Stimulated activated CD8-positive, alpha-beta memory T cell treated with anti-CD3 and anti-CD28 coated beads, Interleukin-7, amount 100 ng/mL, for 1 hour (primary cell): ENCODE measurements at places on chromosomes 11 and 22.
A peak's percentile ranks its signal among the peaks of the same experiment; 100 is the strongest.

DNA sequence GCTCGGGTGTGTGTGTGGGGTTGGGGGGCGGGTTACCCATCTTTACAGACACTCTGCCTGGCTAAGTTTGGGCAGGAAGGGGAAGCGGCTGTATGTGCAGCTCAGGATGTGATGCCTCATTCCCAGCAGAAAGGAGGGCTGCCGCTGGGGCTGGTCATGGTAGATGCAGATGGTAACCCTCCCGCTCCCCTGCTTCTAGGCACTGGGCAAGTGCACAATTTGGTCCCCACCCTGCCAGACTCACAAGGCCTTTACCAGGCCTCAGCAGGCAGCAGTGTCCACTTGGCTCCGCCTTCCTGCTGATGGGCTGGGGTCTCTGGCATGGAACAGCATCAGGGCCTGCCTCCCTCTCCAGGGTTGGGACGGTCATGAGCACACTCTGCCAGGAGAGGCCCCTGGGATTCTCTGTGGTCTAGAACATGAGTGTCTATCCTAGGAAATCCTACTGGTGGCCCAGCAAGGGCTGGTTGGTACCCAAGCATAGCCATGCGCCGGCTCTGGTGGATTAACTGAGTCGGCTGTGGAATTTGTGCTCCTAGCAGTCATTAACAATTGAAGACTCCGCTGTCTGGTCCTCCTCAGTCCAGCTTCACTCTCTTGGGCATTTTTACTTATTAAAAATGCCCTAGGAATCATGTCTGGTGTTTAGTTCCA lies 4.2 kb downstream of the LMO1 start:
- no peak for DNase-seq

DNA sequence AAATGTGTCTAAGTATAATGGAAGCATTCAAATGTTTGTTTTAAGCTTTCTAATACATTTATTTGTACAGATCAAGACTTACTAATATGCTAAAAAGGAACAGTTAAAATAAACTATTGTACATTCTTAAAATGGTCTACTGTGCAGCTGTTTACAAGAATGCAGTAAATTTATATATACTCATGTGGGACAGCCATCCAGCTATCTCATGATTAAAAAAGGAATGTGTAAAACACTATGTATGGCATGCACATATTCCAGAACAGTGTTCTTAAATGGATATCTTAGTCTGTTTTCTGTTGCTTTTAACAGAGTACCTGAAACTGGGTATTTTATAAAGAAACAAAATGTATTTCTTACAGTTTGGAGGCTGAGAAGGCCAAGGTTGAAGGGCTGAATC lies 30.2 kb upstream of the CSTF3 start:
- DNase-seq: no peak

- DNase-seq: no peak
Observed at GRCh38 chr11:81070948-81071347, 1630.1 kb upstream of the TENM4 start.

DNA sequence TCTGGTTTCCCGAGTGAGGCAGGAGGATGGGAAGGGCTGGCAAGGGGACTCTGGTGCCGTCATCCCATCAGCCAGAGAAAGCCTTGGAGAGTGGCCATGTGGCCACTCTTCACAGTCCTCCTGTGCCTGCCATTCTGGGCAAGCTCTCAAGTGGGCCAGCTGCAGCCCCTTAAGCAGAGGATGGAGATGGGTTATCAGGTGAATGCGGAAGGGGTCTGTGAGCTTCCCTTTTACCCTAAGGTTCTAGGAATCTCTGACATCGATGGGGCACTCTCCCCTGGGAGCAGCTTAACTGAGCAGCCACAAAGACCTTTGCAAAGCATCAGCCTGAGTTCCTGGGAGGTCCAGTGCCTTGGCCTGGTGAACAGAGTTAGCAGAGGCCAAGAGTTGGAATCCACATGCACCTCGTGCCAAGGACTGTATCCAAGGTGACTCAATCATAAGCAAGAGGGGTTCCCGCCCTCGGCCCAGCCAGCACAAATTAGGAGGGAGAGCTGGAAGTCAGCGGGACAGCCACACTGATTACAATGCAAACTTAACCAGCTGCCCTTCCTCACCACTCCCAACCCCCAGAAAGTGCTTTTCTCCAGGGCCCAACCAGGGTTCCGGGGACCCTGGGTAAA lies 193.6 kb downstream of the BUD13 start:
- DNase-seq: no peak

DNA sequence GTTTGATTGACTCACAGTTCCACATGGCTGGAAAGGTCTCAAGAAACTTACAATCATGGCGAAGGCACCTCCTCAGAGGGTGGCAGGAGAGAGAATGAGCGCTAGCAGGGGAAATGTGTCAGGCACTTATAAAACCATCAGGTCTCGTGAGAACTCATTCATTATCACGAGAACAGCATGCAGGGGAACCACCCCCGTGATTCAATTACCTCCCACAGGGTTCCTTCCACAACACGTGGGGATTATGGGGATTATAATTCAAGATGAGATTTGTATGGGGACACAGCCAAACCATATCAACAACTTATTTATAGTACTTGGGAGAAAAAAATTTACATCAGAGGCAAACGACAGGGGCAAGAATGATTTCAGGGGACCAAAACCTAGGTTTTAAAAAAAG lies 3.0 kb downstream of the ME3 start:
- no peak for DNase-seq

GRCh38 chr11:19226378-19227195 lies 14.2 kb downstream of the E2F8 start:
- no peak for DNase-seq

DNA sequence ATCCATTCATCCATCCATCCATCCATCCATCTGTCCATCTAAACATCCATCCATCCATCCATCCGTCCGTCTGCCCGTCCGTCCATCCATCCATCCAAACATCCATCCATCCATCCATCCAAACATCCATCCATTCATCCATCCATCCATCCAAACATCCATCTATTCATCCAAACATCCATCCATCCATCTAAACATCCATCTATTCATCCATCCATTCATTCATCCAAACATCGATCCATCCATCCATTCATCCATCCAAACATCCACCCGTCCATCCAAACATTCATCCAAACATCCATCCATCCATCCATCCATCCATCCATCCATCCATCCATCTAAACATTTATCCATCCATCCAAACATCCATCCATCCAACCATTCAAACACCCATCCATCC lies 45.3 kb upstream of the SMIM38 start:
- no peak for DNase-seq

- DNase-seq: peak; percentile 77
Observed at GRCh38 chr11:57568330-57568766, 876 bp upstream of the UBE2L6 start.

- DNase-seq: no peak
Observed at GRCh38 chr11:78039919-78040671, 17.0 kb upstream of the KCTD14 start.

DNA sequence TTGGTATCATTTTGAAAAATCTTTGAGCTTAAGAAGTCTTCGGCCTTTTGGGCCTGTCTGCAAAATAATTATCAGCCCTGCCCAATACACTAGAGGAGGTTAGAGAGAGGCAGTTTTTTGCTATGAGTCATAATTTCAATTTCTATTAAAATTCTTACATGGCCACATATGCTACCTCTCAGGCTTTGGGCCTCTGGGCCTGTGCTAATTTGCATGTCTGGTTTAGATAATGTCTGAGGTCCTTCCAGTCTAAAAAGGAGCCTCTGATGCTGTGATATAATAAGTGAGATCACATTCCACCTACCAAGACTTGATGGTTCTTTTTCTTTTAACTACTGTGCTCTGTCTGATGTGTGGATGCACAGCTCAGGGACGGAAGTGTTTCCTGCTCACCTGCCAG lies 70.8 kb downstream of the KCNJ1 start:
- DNase-seq: no peak

GRCh38 chr22:35638001-35638400 lies 10.2 kb upstream of the APOL6 start:
- no peak for DNase-seq

- no peak for DNase-seq
Observed at GRCh38 chr11:12286606-12287005, 90.8 kb upstream of the PARVA start.

DNA sequence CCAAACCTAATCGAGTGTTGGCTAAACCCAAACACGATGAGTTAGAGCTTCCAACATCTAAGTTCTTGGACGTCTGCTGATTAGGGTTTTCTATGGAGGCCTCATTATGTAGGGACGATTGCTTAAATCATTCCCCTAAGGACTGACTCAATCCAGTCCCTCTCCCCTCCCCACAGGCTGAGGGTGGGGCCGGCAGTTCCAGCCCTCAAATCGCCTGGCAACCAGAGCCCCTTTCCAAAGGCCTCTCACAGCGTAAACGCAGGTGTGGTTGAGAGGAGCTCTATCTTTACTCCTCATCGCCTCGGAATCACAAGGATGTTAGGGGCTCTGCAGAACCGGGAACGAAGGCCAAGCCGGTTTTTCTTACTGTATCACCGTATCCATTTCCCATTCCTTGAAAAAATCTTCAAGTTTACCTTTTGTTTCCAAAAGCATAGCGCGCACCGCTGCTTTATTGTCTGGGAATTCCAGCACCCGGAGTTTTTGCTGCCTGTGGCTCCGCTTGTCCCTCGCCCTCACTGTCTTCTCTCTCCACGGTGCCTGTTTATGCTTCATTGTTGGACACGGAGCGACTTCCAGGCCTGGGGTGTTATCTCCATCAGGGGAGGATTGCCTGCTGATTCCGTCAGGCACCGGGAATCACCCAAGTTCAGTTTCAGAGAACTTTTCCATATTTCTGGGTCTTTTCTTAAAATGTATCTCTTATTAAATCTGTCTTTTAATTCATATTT lies 13.8 kb upstream of the IFITM3 start:
- DNase-seq: no peak

GRCh38 chr11:75533896-75534258 lies 8.1 kb upstream of the GDPD5 start:
- DNase-seq: no peak

DNA sequence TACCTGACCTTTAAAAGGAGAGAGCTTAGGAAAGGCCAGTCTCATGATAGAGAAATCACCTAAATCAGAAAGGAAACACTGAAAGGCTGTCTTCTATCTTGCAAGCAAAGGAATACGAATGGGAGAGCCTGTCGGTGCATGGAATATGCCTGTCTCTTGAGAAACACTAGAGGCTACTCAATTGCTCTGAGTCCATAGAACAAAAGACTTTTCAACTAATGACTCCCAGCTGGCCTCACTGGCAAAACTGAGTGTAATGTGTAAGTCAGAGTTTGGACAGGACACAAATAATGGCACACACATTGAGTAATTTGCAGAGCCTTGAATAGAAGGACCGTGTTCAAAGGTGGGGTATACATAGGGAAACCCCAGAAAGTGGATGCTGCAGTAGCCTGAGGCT lies 171.0 kb upstream of the ARHGAP20 start:
- DNase-seq: no peak
